ENCODE measurements at places on chromosomes 1 and 21.

- no peak for DNase-seq
Observed at GRCh38 chr1:172616636-172617035, 42.3 kb upstream of the FASLG start.

- DNase-seq: no peak
Observed at GRCh38 chr1:12098786-12099185, 35.7 kb downstream of the TNFRSF8 start.

- DNase-seq: no peak
Observed at GRCh38 chr1:177063648-177064047, 100.9 kb downstream of the ASTN1 start.

DNA sequence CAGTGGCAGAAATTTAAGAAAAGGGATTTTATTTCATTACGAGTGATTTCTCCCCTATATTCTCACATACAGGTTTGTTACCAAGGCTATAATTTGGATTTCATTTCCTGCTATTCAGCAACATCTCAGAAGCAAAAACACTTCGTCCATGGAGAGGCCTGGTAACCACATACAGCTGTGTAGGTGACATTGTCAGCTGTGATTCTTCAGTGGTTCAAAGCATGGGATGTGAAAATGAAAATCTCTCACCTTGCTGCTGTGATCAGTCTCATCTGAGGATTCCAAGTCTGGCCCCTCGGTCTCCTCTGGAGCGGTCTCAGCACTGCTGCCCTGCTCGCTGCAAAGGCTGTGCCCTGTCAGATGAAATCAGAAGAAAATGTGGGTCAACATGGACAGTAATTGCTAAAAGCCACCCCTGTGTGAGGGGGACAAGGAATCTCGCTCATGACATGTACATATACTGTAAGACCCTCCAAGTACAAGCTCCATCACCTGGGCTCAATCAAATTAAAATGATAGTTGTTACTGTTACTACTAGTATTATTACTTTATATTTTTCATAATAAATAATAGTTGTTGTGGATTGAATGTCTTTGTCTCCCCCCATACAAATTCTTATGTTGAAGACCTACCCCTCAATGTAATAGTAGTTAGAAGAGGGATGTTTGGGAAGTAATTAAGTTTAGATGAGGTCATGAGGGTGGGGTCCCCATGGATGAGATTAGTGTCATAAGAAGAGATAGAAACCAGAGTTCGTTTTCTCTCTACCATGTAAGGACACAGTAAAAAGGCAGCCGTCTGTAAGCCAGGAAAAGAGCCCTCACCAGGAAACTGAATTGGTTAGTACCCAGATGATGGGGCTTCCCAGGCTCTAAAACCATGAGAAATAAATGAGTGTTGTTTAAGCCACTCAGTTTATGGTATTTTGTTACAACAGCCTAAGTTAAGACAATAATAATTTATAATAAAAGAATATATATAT, 126.7 kb upstream of the KRTAP19-8 start:
- DNase-seq: no peak

DNA sequence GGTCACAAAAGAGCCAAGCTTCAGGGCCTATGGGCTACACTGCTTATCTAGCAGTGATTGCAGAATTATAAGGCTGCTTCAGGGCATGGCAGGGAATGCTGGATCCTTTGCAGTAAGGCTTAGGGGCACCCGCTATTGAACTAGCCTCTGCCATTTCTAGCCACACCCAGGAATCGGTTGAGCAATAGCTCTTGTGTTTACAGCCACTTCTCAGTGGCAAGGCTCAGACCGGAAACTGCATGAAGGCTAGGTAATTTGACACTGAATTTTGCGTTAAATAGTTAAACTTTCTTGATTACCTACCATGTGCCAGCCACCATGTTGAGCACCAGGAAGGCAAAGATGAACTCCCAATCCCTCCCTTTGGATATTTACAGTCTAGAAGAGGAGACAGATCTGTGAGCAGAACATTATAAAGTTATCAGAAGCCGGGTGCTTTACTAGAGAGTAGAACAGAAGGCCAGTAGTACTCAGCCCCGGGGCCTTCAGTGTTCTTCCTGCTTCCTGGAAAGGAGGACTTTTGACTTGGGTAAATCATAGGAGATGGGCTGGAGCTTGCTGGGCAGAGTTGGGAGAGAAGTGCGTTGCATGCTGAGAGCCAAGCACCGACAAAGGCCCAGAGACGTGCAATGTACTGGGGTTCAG, 98.6 kb upstream of the LPGAT1 start:
- no peak for DNase-seq

- DNase-seq: no peak
Observed at GRCh38 chr1:3651026-3651929, 1.0 kb upstream of the TP73 start.

GRCh38 chr1:46770541-46770940, 28.3 kb upstream of the CYP4B1 start:
- DNase-seq: no peak

DNA sequence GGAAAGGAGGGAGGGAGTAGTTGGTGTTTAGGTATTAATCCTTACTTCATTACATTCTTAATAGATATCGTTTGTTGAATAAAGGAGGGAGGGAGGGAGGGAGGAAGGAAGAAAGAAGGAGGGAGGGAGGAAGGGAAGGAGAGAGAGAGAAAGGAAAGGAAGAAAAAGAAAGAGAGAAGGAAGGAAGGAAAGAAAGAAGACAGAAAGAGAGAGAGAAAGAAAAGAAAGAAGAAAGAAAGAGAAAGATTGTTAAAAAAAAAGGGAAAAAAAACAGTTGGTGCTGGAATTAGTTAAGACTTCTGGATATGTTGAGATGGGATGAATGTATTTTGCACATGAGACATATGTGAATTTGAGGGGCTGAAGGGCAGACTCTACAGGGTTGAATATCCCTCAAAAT, 44.1 kb upstream of the ZSWIM5 start:
- no peak for DNase-seq

- no peak for DNase-seq
Observed at GRCh38 chr1:81097860-81098259, 702.9 kb upstream of the ADGRL2 start.

DNA sequence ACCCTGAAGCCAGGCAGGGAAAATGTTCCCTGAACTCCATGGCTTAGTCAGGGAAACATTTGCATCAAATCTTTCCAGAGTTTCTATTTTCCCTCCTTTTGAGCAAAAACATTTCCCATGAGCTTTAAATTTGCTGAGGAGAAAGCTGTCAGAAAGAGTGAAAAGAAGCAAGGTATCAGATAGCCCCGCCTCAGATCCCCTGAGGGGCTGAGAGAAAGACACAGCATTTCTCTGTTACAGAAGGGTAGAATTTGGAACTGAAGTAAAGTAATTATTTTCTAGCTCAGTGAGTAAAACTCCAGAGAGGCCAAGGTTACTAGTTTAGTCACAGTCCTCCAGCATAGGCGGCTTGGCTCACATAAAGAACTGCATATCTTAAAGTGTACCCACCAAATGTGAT, 10.6 kb downstream of the FMO1 start:
- DNase-seq: no peak

DNA sequence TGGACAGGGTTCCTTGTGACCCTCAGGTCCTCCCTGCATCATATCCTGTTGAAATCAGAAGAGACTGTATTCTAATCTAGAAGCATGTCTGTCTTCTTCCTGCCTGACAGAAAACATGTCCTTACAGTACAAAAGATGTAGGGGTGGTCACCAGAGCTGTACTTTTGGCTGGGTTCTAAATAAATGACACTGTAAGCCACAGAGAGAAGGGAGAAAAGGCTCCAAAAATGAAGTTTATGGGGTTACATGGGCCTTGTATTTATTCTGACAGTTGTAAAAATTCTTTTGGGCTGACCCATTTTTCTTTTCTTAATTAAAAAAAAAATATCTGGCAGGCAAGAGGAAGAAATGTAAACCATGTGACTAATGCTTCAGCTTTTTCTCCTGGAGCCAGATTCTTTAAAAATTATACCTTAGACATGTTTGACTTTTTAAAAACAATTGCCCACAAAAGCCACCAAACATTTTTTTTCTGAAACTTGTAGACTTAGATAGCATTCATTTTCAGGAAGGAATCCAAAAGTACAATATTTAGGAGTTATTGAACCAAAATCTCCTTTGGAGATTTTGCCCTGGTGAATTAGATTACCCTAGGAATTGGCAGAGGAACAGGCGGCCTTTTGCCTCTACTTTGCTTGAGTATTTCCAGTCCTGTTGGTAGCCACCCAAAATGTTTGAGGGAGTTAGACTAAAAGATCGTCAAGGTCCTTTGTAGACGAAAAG, 17.1 kb downstream of the RGL1 start:
- no peak for DNase-seq

- no peak for DNase-seq
Observed at GRCh38 chr1:57353654-57354053, 70.2 kb downstream of the DAB1 start.

DNA sequence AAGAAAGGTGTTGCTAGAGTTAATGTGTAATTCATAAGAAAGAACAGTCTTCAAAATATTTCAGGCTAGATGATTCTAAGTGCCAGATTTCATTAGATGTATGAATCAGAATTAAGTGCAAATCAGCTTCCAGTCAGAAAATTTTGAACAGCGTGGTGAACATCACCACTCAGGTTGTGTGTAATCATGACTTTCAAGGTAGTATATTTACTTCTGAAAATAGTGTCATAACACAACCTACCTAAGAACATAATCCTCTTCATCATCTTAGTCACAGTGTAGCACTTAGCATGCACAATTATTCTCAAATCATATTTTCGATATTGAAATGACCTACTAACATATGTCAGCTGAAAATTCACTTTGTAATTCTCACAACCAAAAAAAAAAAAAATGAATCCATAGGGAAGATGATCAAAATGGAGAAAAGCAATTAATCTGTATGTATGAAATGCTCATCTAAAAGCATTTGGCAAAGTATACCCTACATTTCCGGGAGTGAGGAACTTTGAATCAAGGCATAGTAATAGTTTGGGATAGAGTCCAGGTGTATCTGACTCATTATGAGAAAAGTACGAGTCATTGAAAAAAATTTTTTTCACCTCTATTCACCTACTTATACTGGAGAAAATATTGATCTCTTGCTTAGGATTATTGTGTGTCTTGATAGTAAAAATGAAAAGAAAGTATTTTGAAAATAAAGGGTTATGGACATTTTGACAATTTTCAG, 221.8 kb upstream of the CHRM3 start:
- DNase-seq: no peak

Measured in NCI-H1092 treated with DMSO at 0.1 percent for 48 hours (cell line).